ENCODE measurements at places on chromosomes 7 and 10.
A peak's percentile ranks its signal among the peaks of the same experiment; 100 is the strongest.

DNA sequence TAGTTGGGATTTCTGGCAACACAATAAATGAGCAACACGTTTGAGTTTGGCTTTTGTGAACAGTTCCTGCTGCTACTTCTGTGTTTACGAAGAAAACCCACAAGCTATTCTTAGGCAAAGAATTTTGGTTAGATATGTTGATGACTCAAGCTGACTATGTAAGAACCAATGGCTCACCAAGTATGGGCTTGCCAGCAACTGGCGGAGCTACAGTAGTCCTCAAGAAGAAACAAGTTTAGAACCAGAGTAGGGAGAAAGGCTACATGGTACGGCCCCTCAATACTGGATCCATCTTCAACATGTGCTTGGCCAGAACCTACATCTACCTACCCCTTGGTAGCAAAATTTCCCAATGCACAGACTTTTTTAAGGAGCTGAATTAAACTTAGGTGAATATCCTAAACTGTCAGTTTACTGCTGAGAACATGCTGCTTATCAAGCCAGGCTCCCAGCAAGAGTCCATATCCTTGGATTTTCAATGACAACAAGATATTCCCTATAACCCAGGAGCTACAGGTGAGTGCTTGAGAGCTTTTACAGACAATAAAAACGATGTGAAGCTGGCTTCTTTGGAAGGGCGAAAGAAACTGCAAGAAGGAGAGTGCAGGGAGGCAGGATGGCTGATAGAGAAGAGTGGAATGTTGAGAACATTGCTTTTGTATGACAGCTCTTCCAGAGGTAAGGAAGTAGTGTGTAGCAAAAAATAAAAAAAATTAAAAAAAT lies 74.3 kb upstream of the ASAH2 start:
- DNase-seq, result peak; percentile 28

- peak; percentile 1 for DNase-seq
These were observed 309.3 kb downstream of the KCNMA1 start for GRCh38 chr10:77328272-77328816.

DNA sequence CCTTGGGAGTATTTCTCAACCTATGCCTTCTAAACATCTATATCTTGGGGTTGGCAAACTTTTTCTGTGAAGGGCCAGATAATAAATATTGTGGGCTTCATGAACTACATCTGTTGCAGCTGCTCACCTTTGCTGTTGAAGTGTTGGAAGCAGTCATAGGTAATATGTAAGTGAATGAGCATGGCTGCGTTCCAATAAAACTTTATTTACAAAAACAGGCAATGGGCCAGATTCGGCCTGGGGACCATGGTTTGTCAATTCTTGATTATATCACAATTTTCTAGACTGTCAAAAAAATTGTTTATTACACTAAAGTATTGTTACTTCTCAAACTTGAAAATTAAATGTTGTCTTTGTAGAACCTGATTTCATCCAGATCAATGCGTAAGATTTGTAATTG lies 54.9 kb downstream of the MTPN start:
- DNase-seq, result no peak

GRCh38 chr7:44288811-44289340 lies 36.5 kb downstream of the CAMK2B start:
- DNase-seq, result no peak

DNA sequence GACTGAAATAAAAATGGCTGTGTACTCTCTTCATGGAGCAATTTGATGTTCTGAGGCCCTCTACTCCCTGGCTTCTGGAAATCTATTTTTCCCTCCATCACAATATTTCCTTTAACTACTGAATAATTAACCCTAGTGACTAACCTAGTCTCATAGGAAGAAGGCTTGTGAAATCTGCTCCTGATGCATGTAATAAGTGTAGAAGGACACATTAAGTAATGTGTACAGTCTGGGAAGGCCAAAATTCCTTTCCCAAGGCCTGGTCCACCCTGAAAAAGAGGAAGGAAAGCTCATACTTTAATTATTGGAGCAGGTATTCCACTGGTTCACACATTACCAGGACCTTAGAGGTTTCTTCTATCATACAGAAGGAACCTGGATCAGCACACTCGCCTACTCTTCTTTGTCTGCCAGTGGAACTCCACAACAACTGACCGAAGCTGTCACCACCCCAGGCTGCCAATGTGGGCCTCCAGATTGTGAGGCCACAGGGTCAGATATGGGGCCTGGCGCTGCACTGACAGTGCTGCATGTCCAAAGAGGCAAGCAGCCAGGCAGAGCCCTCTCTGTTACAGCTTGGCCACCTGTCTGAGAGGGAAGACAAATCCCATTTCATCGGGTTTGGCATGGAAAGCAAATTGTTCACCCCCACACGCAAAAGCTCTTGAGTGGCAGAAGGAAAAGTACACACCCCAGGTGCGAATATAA lies 54.4 kb upstream of the FAM133B start:
- no peak for DNase-seq

- no peak for DNase-seq
These were observed 565.2 kb downstream of the KCNMA1 start for GRCh38 chr10:77072361-77072835.

DNA sequence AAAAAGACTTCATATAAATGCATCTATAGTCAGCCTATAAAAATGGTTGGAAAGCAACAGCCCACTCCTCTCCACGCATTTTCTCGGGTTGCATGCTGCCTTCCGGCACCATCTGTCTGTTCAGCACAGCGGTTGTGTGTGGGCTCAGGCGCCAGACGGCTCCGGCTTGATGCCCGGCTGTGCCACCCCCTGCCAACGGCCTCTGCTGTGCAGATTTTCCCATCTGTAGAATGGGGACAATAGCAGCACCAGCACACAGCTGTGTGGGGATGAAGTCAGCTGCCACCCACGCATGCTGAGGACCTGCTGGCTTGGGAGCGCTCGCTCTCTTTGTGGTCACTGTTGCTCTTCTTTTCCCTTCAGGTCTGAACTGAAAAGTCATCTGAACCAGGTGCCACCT lies 19.5 kb downstream of the PRKAG2 start:
- DNase-seq, result no peak

DNA sequence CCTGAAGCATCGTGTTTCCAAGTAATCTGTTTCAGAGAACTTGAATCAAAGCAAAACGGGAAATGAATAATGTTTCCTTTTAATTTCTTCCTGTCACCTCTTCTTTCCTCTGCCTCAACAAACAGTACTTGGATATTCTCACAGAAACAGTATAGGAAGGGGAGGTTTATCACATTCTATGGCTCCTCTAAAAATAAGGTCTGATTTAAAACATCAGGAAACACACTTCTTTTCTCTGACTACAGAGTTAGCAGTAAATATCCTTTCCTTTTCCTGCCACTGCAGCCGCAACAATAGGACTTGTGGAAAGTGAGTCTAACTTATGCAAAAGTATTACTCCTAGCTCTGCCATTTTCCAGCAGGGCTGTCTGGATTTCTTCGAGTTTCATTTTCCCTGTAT lies 62.3 kb downstream of the CH25H start:
- no peak for DNase-seq

- DNase-seq, result no peak
These were observed 156.5 kb downstream of the ITGA8 start for GRCh38 chr10:15563246-15563645.

- DNase-seq, result no peak
These were observed 90.2 kb upstream of the PRSS58 start for GRCh38 chr7:142348100-142348499.

DNA sequence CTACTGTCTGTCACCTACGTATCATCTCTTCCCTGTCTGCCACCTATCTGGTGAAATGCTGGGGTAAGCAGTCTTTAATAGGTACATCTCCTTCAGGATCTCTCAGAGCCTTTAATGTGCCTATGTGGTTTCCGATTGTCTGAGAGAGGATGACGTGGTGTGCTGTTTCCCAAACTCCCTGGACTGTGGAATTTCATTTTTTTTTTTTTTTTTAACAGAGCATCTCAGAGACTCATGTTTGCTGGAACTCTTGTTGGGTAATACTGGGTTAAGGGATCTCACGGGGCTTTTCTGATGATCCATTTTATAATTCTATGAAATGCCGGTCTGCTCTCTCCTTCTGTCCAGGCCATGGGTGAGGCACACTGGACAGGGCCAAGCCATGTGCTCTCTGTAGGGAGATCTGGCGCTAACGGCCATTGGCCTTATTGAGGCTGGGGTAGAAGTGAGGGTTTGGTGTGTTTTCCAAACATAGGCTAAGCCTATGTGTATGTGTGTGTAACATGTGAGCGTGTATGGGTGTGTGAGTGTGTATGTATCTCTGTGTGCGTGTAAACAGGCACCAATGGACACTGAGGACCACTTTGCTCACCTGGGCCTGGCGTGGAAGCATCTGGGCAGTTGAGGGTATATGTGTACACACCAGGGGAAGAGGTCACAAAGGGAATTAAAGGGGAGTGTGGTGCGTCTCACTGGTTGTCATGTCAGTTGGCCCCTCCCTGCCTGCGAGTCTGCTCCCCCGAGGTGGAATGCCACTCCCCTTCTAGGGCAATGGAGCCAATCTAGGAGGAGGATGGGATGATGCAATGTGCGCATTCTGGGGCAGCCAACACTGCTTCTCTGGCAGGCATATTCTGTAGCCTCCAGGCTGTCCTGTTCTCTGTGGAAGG lies 7.8 kb downstream of the ADRA2A start:
- DNase-seq, result no peak

DNA sequence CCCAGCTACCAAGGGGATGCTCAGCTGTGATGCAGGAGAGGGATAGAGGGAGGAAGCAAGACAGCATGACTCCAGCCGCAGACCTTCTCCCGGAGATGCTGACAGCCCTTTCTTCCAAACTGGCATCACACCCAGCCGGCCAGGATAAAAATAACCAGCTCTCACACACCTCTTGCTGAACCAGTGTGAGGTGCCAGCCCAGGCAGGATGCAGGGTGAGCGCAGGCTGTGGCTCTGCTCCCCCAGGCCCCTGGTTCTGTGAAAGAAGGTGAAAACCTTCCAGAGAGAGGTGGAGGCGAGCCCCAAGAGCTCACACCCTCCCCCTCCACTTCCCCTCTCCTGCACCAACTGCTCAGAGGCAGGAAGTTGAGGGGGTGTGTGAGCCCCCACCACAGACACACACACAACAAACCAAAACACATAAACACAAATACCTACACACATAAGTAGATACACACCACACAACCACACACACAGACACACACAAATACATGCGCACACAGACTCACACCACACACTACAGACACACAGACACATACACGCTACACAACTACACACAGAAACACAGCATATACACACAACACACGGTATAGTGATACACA lies 4.0 kb downstream of the GPR15LG start:
- DNase-seq, result peak; percentile 82

DNA sequence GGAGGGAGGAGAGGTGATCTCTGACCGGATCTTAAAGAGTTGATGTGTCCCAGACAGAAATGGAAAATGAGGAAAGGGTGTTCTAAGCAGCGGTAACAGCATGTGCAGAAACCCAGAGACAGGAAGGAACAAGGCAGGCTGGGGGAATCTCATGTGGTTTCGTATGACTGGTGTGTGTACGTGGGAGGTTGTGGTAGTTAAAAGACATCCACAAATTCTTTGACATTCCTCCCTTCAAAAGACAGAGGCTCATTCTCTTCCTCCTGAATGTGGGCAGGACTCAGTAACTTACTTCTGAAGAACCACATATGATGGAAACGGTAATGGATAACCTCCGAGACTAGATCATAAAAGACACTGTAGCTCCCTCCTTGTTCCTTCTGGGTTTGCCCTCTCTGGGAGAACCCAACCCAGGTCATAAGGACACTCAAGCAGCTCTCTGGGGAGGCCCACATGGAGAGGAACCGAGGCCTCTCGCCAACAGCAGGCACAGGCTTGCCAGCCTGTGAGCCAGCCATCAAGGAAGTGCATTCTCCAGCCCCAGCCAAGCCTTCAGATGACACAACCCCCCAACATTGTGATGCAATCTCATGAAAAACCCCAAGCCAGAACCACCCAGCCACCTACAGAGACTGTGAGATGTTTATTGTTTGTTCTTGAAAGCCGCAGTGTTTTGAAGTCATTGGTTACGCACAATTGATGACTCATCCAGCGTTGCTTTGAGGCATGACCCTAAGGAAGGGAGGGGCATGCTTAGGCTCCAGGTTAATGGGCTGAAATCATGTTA lies 116.0 kb downstream of the SLIT1 start:
- peak; percentile 58 for DNase-seq

DNA sequence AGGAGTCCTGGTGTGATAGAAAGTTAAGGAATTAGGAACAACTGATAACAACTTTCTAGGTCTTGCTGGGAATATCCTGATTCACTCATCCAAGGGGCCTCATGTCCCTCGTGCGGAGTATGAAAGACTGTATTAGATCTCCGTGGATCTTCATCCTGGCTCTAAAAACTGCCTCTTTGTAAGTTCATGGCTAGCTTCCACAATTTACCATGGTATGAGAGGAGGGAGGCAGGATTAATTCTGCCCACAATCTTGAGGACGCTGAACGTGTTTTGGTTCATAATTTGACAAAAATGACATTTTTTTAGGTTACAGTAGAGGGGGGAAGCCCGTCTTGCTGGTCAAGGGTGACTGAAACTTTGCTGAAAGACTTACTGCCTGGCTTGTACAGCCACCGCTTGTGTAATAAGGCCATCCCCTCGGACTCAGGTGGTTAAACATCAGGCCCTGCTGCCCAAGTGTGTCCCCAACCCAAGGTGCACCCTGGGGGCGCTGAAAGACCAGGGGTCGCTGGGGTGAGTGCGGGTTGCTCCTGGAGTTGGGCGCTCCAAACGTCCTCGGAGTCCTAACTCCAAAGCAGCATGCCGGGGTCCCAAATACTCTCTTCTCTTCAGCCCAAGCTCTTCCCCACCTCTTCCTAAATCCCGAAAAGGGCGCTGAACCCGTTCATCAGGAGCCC lies 733 bp downstream of the HIBADH start:
- DNase-seq, result peak; percentile 9

DNA sequence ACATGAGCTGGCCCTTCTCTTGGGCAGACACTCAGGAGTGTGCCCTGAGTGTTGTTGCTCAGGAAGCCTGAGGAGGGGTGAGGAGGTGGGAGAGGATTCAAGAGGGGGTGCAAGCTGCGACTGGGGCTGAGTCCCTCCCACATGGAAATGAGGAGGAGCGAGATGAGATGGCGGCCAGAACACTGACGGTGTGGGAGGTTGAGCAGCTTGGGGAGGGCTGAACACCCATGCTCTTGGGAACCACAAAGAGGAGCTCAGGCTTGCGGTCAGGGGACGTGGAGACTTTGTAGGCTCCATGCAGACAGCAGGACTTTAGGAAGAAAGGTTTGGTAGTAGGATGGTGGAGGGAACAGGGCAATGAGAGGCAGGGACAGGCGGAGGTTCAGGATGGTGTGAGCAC lies 163.2 kb upstream of the SHH start:
- DNase-seq, result no peak

DNA sequence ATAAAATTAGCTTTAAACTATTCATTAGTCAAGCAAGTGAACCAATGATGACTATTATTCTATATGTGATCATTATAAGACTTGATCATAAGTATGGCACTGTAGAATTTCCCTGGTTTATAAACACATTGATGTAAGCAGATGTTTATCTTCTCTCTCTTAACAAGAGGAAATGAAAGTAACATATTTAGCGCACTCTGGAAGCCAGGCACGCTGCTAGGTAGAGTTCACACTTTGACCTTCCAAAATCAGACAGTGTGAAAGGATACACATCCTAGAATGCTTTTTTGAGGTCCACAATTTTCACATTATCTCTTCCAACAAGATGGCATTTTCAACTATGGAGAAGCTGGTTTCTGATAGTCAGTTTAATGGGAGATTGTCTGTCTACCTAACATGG lies 529.4 kb upstream of the IGFBP3 start:
- no peak for DNase-seq

Data from NK-92 treated with Interleukin-12 subunit alpha and Interleukin-12 subunit beta, amount 100 ng/mL, for 24 hours (cell line).